ENCODE measurements at places on chromosomes 1 and 21.

DNA sequence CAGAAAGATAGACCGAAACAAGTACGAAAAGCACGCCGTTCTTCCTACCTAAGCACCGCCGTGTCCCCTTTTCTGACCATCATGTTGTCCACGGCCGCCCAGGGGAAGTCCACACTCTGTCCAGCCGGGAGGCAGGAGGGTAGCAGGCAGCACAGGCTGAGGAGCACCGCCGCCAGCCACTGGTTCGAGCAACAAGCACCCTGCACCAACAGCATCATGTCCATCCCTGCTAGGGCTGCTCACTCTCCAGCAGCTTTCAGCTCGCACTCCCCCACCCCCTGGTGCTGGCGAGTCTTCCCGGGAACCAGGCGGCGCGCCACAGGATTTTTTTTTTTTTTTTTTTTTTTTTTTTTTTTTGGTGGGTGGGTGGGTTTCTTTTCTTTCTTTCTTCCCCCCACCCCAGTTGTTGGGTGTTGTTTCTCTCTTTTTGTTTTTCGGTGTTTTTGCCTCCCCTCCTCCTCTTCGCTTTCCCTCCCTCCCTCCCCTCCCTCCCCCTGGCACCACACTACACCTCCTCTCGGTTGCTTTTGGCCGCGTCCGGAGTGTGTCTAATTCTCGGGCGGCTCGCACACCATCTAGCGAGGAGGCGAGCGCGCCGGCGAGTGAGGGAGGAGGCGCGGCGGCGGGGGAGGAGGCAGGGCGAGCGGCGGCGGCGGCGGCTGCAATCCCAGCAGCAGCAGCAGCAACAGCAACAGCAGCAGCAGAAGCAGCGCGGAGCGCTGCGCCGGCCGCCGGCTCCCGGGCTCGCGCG is at the start of gene NEGR1:
NEGR1 (minus strand) TSS at position 269 of the 751 bp plus-strand sequence.
- peak; percentile 29 for DNase-seq

DNA sequence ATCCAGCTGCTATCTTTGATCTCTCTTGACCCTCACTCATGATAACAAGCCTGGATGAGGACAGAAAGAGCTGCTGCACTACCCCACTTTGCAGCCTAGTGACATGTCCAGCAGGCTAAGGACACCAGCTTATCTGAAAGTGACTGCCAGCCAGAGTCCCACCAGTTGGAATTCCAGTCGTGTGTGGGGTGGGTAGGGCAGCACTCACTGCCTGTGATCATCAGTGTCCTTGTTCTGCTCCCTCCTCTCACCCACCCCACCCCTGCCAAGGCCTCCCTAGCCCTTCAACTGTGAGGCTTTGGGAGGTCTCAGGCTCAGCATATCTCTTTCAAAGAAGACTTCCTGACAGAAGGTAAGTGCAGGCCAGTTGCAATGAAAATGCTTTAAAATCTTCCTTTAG is 15.5 kb upstream of the NMNAT2 start:
- no peak for DNase-seq

GRCh38 chr1:211468595-211468994 is 23.4 kb downstream of the RD3 start:
- DNase-seq, result no peak

GRCh38 chr21:28893687-28894086 is 99.0 kb downstream of the LTN1 start:
- DNase-seq, result no peak

DNA sequence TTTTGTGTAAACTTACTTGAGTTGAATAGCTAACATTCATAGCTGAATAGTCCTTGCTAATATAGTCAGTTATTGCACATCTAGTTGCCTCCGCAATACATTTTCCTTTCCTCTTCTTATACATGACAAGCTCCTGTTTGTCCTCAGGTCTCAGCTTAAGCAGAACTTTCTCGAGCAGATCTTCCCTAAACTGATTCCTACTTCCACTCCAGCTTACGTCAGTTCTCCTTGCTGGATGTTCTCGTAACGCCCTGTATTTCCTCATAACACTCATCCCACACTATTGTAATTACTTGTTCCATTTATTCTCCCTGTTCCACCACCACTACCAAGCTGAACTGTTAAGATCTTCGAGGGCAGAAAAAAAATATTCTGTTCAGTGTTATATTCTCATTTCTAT is 15.1 kb upstream of the OMA1 start:
- DNase-seq, result no peak

- no peak for DNase-seq
These were observed 798 bp downstream of the PMF1 start for GRCh38 chr1:156213644-156213966.

DNA sequence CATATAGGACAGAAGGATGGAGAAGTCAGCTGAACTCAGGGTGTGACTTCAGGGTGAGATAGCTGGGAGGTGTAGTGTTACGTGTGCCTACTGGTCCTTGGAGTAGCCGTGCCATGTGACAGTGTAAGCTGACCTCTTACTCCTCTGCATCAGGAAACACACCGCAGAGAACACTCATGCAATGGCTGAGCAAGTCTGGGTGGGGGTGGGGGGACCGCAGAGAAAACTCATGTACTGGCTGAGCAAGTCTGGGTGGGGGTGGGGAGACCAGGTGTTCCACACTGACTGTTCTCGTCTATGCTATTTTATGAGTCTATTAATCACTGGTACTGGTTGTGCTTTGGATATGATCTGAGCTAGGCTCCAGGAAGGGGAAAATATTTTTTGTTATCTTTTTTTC is 233.1 kb downstream of the PAPPA2 start:
- DNase-seq, result no peak

DNA sequence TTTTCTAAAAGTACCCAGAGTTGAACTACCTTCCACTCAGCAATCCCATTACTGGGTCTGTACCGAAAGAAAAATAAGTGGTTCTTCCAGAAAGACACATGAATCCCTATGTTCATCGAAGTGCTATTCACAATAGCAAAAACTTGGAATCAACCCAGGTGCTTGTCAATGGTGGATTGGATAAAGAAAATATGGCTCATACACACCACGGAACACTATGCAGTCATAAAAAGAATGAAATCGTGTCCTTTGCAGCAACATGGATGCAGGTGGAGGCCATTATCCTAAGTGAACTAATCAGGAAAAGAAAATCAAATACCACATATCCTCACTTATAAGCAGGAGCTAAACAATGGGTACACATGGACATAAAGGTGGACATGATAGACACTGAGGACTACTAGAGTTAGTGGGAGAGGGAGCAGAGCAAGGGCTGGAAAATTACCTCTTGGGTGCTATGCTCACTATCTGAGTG is 32.9 kb upstream of the JUN start:
- DNase-seq, result no peak

DNA sequence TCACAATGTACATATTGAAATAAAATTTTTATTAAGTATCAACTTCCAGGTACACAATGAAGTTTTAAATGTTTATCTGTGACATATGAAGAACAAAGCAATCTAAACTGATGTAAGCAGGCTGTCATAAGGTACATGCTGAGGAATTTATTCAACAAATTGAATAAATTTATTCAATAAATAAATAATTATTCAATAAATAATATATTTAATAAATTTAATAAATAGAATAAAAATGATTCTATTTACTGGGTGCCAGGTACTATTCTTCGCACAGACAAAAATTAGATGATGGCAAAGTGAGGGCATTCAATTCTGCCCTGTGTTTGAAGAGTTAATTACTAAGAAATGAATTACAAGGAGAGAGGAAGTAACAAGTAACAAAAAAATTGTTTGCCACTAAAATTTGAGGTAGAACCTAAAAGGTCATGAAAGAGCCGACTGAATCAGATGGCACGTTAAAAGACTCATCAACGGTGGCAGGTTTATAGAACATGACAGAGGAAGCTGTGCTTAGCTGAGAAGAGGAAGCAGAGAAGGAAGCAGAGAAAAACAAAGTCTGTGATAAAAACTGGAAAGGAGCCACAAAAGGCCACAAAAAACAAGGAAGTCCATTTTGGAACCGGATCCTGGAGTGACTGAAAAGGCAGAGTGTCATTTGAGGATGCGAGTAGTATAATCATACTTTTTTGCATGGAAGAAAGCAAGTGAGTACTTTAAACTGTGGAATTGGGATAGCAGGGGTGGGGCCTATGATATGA is 2.2 kb upstream of the USP24 start:
- DNase-seq, result no peak

DNA sequence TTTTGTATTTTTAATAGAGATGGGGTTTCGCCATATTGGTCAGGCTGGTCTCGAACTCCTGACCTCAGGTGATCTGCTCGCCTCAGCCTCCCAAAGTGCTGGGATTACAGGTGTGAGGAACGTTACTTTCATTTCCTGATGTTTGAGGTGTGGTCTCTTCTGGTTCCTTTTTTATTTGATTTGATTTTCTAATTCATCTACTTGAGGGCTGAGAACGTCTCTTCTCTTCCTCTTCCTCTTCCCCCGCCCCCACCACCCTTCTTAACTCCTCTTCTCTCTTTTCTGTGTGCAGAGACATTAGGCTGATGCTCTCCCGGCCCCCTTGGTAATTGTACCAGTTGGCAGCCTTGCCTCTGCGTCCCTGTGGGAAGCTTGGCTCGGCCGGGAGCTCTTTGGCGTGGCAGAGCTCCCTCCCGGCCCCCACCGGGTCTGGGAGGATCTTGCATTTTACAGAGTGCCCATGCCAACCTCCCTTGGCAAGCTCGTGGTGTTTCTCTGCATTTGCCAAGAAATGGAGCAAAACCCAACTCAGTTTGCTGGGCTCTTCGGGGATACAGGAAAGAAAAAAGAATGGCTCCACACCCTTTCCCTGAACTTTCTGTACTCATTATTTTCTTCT is 19.9 kb downstream of the CRYAA start:
- DNase-seq, result no peak

- no peak for DNase-seq
These were observed 139.7 kb downstream of the GRIK1 start for GRCh38 chr21:29800056-29800455.

- DNase-seq, result no peak
These were observed 84.7 kb upstream of the LYPLAL1 start for GRCh38 chr1:219088778-219089557.

DNA sequence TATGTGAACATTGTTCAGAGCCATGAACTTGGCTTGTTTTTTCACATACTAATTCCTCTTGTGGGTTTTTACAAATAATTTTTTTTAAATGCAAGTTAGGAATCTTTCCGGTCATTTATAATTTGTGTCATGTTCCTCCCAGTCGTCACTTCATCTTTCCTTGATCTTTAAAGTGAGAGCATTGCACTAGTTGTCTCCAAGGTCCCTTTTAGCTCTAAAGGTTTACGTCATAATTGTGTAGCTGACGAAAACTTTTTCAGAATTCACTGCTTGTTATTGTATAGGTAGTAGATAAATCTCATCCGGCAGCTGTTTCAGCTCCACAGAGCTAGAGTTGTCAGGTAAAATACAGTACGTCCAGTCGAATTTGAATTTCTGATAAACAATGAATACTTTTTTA is 33.6 kb downstream of the SOAT1 start:
- no peak for DNase-seq

DNA sequence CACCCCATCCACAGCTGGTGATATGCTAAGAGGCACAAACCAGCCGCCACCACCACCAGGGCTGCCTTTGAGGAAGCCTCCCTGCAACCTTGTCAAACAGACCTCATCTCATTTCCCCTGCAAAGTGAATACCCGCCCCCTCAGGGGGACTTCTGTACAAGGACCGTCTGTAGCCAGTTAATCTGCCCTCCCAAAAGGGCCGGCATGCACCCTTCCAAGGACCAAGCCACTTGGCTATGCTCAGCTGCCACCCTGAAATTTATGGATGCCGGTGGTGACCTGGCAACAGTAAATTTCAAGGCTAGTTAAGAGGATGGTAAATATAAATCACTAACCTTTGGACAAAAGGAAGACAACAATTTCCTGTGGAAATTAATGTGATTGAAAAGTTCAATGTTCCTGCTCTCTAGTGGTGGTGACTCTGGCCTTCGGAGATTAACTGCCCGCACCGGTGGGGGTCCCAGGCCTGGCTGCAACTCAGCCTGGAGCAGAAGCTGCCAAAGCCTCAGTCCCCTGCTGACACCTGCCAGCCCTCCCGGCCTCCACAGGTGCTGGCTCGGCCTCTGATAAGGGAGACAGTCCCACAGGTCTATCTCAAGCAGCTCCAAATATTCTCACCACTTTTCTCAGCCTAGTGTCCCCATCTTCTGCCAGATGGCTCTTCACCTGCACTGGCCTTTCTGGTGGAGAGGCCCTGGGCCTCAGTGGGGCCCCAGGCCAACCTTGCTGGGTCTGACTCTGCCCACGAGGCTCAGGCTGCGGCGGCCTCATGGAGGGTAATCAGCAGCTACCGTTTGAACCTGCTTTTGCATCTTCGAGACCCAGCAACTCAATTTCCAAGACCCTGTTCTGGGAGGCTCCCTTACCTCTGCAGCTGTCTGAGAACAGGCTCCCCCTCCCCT is 12.2 kb downstream of the TMEM53 start:
- no peak for DNase-seq

GRCh38 chr1:30417001-30417700 is 306.2 kb downstream of the MATN1 start:
- DNase-seq, result no peak

- no peak for DNase-seq
These were observed 354.6 kb upstream of the ADGRL2 start for GRCh38 chr1:81446000-81446669.

GRCh38 chr1:32929366-32929765 is 28.2 kb upstream of the TMEM54 start:
- no peak for DNase-seq

Data from activated T-cell treated with anti-CD3 and anti-CD28 coated beads for 1 hour (primary cell).